ENCODE measurements at places on chromosomes 1 and 21.
A peak's percentile ranks its signal among the peaks of the same experiment; 100 is the strongest.

- DNase-seq = no peak
Measured at GRCh38 chr1:909861-910310, 13.8 kb upstream of the SAMD11 start.

- no peak for DNase-seq
Measured at GRCh38 chr1:234529950-234530237, 50.9 kb upstream of the TARBP1 start.

DNA sequence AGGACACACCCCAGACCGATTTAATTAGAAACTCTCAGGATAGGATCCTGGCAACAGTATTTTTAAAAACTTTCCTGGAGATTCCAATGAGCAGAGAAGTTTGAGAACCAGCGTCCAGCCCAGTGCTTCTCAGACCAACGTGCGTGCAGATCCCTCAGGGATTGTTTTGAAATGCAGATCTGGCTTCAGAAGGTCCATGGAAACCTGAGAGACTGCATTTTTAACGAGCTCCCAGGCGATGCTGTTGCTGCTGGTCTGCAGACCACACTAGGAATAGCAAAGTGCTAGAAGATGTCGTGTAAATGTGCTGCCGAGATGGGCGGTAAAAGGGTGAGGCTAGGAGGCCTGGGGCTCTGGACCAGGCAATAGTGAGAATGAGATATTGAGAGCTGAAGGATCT is 18.4 kb upstream of the CASQ1 start:
- DNase-seq = no peak

DNA sequence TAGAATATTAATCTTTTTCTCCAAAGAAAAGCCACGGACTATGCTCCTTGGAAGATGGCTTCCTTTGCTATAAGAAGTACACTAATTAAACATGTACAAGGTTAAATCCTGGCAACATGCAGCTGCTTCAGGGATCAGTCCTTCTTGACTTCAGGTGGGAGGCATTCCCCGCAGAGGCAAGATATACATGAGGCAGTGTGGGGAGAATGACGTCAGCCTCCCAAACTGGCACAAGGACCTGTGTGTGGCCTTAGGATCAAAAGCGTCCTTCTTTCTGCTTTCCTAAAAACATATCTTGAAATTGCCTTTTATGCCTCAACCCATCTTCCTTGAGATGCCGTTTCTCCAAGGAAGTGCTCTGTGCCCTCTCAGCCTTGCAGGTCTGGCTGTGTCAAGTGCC is 90.3 kb downstream of the WLS start:
- no peak for DNase-seq

- DNase-seq = no peak
Measured at GRCh38 chr21:44949161-44949778, 9.4 kb downstream of the SLX9 start.

GRCh38 chr1:42290130-42290529 is 44.9 kb downstream of the FOXJ3 start:
- DNase-seq = no peak

DNA sequence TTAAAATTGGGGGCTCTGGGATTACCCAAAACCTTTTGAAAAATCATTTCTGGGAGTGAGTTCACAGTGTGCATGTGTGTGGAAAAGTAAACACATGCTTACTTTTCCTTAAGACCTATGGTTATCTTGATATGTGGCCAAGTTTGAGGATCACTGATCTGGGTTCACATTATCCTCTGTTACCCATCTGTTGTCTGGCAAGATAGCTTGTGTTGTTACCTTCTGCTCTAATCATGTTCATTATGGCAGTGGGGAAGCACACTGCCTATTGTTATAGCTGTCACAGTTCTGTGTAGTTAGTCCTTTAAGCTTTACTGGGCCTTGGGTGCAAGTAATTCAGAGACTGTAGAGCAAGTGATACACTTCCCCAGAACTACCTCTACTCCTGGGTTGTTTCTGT is 5.0 kb downstream of the CTBS start:
- DNase-seq = no peak

- no peak for DNase-seq
Measured at GRCh38 chr1:23594149-23594907, 35.0 kb upstream of the ID3 start.

DNA sequence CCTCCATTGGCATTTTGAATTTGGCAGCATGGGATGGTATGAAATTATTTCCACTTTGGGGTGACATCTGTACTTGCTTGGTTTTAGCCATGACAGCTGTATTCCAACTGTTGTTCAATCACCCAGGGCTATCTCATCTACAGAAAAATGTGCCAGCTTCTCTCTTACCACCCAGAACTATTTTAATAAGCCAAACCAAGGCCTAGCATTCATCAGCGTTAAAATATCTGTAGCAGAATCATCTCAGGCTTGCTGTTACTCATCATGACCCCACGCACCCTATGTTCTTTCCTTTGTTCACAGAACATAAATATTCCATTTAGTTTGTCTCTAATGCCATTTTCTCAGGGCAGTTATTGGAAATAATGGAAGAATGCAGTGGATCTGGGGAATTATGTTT is 49.8 kb downstream of the GIPC2 start:
- DNase-seq = no peak

GRCh38 chr1:189662190-189662589 is 815.5 kb downstream of the BRINP3 start:
- no peak for DNase-seq

GRCh38 chr1:41388510-41388909 is 27.3 kb downstream of the FOXO6 start:
- no peak for DNase-seq

DNA sequence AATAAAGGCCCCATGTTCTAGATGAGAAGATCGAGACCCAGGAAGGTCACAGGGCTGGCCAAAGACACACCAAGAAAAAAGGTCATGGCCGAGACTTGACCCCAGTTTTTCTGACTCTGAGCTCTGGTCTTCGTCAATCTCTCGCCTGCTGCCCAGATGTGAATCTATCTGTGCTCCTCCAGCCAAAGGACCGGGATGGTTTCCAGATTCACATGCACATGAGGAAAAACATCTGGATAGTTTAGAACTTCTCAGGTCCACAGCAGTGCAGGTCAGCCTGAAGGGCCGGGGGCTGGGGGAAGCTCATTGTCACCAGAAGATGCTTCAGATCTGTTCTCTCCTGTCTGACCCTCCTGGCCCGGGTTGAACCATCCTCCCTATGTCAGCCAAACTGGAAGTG is 49.0 kb downstream of the KCNN3 start:
- DNase-seq = no peak

- DNase-seq = no peak
Measured at GRCh38 chr1:10490286-10490970, 15.7 kb downstream of the PEX14 start.

GRCh38 chr21:40618191-40618973 is 228.6 kb downstream of the DSCAM start:
- DNase-seq = no peak

- no peak for DNase-seq
Measured at GRCh38 chr1:64234714-64235113, 31.3 kb downstream of the UBE2U start.

GRCh38 chr1:177937931-177938330 is 31.9 kb downstream of the SEC16B start:
- DNase-seq = no peak

- no peak for DNase-seq
Measured at GRCh38 chr21:36974851-36975192, 8.4 kb upstream of the HLCS start.

DNA sequence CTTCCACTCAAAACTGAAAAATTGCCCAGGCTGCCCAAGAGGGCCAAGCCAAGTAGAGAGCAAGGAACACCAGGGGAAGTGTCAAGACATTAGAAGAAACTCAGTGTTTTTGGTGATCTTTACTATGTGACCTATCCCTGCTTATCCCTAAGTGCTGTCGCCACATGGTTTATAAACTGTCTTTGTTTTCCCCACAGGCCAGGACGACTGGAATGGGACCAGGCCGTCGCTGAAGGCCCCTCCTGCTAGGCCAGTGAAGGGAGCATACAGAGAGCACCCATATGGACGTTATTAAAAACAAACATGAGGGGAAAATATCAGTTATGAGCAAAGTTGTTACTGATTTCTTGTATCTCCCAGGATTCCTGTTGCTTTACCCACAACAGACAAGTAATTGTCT is 28.7 kb downstream of the KHDRBS1 start:
- DNase-seq = no peak

DNA sequence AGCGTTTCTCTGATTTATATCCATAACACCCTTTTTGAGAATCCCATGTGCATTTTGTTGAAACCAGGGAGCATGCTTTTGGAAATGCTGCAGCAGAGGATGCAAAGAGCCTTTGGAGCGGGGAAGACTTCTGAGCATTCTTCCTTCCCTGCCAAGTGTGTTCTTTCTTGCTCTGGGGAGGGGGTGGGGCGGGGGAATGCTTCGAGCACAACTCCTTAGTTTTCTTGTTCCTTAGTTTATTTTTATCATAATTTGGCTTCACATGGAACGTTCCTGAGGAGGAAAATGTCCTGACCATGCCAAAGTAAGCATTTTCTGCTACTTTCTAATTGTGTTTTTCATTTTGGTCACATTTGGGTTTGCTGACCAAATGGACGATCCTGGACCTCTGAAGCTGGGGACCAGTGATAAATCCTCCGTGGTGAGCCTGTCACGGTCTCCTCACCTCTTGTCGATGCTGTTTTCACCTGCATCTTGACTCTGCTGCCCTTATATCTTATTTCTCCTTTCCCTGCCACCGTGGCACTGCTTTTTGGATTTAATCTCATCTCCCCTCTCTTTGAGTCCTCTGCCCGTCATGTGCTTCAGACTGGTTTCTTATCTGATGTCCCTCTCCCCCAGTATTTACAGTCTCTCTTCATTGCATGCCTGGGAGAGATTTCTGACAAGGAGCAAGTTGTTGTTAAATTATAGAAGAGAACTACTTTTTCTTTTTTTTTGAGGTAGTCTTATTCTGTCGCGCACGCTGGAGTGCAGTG is 2.4 kb downstream of the CTPS1 start:
- DNase-seq = no peak

GRCh38 chr1:145805057-145805456 is 18.8 kb downstream of the RNF115 start:
- no peak for DNase-seq

DNA sequence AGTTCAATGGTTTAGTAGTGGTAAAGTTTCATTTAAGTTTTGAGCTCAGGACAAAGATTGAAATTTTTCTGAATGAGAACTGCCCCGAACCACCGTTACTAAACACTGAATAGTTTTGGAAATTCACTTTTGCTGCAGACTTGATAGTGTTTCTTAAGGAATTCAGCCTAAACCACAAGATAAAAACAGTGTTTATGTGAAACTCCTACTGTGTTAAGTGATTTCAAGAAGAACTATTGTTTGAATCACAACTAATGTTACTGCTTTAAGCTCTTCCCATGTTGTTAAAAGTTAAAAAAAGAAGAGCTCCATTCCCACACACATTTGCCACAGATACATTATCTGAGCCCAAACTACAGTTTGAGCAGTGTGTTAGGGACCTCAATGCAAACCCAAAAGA is 159.2 kb downstream of the DYRK1A start:
- no peak for DNase-seq

GRCh38 chr1:52697795-52698674 is at the start of gene COA7:
Gene COA7 (minus strand): TSS chr1:52698347. CDS start chr1:52698326, 21 bp downstream.
- DNase-seq = peak; percentile 31

- DNase-seq = peak; percentile 52
Measured at GRCh38 chr1:116966791-116967190, 34.8 kb upstream of the CD101 start.
